ENCODE measurements at places on chromosomes 4 and X.

DNA sequence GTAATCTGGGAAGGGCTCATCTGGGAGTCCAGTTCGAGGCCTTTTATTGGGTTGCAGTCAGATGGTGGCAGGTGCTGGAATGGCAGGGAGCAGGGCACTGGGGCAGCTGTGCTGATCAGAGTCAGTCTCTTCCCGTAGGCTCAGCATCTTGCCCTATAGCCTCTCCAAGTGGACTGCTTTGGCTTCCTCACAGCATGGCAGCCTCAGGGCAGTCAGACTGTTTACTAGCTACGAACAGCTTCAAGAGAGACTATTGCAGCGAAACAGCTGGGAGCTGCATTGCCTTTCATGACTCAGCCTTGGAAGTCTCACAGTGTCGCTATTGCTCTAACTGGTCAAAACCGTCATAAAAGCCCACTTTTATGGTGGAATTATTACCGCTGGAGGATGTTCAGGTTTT lies 26.8 kb upstream of the DUSP21 start:
- no peak for DNase-seq

DNA sequence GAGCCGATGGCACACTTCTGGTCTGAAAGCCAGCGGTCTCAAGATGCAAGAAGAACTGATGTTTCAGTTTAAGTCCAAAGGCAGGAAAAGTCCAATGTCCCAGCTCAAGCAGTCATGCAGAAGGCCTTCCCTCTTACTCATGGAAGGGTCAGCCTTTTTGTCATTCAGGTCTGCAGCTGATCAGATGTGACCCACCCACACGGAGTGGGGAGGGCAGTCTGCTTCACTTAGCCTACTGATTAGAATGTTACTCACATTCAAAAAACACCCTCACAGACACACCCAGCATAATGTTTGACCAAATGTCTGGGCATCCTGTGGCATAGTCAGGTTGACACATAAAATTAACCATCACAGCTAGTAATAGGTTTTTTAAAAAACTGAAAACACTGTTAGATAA lies 6.6 kb downstream of the HCCS start:
- no peak for DNase-seq

DNA sequence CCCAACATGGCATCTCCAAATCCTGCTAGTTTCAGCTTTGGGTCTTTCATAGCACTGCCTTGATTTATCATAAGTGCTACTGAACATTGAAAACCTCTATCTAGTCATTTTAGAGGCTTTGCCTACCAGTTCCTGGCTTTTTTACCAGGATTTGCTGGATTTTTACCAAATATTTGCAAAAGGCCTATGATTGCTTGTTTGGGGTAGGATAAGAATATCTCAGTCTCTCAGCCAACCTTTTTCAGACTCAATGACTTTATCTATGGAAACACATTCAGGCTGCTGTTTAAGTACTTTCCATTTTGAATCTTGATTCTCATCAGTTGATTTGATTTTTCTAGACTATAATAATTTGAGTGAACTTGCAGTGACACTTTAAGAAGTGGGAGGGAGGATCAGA lies 80.1 kb downstream of the NPFFR2 start:
- DNase-seq, result no peak

DNA sequence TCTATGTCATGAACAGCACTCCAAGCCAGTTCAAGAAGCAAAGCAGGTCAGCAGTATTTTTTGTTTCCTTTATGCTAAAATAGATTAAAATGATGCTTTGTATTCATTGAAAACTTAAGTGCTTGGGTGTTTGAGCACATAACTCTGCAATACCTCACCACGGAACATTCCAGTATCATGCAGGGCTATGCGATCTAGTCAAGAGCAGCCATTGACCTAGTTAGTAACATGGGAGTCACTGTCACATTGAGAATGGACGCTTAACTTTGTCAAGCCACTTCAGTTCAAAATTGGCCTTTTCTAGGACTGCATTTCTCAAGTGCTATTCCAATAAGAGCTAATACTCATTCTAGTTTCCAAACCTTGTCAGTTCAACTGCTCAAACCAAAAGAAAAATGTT lies 160.1 kb upstream of the FSTL5 start:
- no peak for DNase-seq

DNA sequence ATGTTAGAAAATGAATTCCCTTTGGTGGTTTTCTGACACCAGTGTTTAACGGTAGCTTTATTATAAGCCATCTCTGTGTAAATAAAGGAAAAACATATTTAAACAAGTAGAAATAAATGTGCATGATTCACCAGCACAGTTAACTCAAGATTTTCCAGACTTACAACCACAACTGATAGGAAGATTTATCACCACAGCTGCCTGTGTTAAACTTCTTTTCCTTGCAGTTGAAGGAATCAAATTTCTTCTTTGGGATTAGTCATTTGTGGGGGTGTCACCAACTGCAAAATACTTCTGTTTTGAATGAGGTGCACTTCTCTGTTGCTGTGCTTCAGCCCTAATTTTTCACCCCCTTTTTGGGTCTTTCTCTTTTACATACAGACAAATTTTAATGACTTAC lies 128.1 kb upstream of the STK26 start:
- no peak for DNase-seq
